Regular cardiac myocyte (primary cell): ENCODE measurements at places on chromosomes 2 and 18. TPM values are rescaled to one million over a fixed set of nuclear protein-coding genes. Genes with fewer than 3 reads are reported as not detected.

Gene LAMA3
- 0.96 and 4.8 TPM in 2 replicates for total RNA-seq

Gene SLC16A14
- total RNA-seq: 0.58 and 2.3 TPM in 2 replicates

Gene SERPINB10
- total RNA-seq: not detected in 2 replicates

Gene CNTNAP5
- total RNA-seq: under 0.01 TPM in 2 replicates

Gene CENPA
- total RNA-seq: 2.0 and 17.4 TPM in 2 replicates

Gene CAPN13
- total RNA-seq: under 0.01 TPM in 1 of 2 replicates, not detected in the other

Gene MEP1B
- total RNA-seq: under 0.01 TPM in 1 of 2 replicates, not detected in the other

Gene CCDC68
- 5.0 and 5.9 TPM in 2 replicates for total RNA-seq

Gene AMER3
- total RNA-seq: not detected in 2 replicates

Gene TXNDC2
- total RNA-seq: not detected in 2 replicates

Gene ROCK2
- total RNA-seq: 38.1 and 47.4 TPM in 2 replicates

Gene ST6GAL2
- total RNA-seq: under 0.01 TPM in 2 replicates

Gene PRSS56
- total RNA-seq: not detected in 2 replicates

Gene DSEL
- total RNA-seq: 55.0 and 60.0 TPM in 2 replicates

Gene NYAP2
- not detected in 2 replicates for total RNA-seq

Gene FLACC1
- 0.38 and 1.4 TPM in 2 replicates for total RNA-seq

Gene SGO2
- 3.7 and 28.6 TPM in 2 replicates for total RNA-seq

Gene ADAM23
- 3.9 and 4.4 TPM in 2 replicates for total RNA-seq

Gene IL36RN
- total RNA-seq: under 0.01 TPM in 1 of 2 replicates, not detected in the other

Gene SERPINB12
- total RNA-seq: not detected in 2 replicates

Gene HOXD13
- total RNA-seq: not detected in 2 replicates

Gene LYG2
- total RNA-seq: not detected in 2 replicates

Gene CYRIA
- 5.2 and 8.2 TPM in 2 replicates for total RNA-seq

Gene AKAIN1
- 0.56 TPM in 1 of 2 replicates, not detected in the other for total RNA-seq

Gene ALLC
- under 0.01 TPM in 1 of 2 replicates, not detected in the other for total RNA-seq

Gene PKDCC
- 25.1 and 64.5 TPM in 2 replicates for total RNA-seq

Gene YES1
- total RNA-seq: 159 and 375 TPM in 2 replicates

Gene ZC3H8
- 5.8 and 22.0 TPM in 2 replicates for total RNA-seq

Gene MPP4
- 8.7 and 9.8 TPM in 2 replicates for total RNA-seq

Gene PDCD1
- not detected in 2 replicates for total RNA-seq

Gene LIMS3
- 1.1 and 1.5 TPM in 2 replicates for total RNA-seq

Gene POTEJ
- not detected in 2 replicates for total RNA-seq

Gene GALNT13
- 0.28 TPM in 1 of 2 replicates, not detected in the other for total RNA-seq

Gene CD226
- under 0.01 TPM in 2 replicates for total RNA-seq

Gene IL36G
- not detected in 2 replicates for total RNA-seq

Gene DNAH6
- under 0.01 TPM in 2 replicates for total RNA-seq

Gene TAF1B
- 18.3 and 30.3 TPM in 2 replicates for total RNA-seq

Gene TMEM169
- 0.19 and 0.28 TPM in 2 replicates for total RNA-seq

Gene FAM136A
- 19.2 and 40.8 TPM in 2 replicates for total RNA-seq

Gene HOXD12
- total RNA-seq: not detected in 2 replicates
